ENCODE measurements at places on chromosomes 1 and 21.

- DNase-seq = no peak
Observed at GRCh38 chr1:109242387-109242786, 7.0 kb upstream of the CELSR2 start.

DNA sequence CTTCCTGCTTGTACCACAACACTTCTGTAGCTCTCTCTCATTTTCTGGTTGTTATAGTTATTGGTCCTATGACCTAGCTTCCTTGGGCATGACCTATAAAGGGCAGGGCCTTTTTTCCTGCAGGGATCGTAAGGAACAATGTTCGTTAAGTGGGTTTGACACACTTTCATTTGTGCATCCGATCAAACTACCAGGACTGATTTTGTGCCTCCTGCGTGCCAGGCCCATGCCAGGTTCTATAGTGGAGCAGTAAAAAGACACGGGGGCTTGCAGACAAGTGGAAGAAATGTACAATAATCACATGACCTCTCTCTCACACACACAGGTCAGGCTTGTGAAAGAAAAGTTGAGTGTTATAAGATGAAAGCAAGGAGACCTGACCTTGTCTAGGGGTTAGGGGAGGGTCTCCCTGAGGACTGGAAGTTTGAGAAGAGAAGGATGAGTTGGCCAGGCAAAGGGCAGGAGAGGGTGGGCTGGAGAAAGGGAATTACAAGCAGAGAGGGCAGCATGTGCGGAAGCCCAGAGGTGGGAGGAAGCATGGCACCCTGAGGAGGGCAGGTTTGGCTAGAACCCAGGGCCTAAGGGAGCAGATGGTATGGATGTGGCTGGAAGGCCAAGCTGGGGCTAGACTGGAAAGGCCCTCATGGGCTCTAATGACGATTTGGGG, 145.4 kb downstream of the GRIK3 start:
- no peak for DNase-seq

- no peak for DNase-seq
Observed at GRCh38 chr1:232891071-232891470, 59.3 kb upstream of the NTPCR start.

DNA sequence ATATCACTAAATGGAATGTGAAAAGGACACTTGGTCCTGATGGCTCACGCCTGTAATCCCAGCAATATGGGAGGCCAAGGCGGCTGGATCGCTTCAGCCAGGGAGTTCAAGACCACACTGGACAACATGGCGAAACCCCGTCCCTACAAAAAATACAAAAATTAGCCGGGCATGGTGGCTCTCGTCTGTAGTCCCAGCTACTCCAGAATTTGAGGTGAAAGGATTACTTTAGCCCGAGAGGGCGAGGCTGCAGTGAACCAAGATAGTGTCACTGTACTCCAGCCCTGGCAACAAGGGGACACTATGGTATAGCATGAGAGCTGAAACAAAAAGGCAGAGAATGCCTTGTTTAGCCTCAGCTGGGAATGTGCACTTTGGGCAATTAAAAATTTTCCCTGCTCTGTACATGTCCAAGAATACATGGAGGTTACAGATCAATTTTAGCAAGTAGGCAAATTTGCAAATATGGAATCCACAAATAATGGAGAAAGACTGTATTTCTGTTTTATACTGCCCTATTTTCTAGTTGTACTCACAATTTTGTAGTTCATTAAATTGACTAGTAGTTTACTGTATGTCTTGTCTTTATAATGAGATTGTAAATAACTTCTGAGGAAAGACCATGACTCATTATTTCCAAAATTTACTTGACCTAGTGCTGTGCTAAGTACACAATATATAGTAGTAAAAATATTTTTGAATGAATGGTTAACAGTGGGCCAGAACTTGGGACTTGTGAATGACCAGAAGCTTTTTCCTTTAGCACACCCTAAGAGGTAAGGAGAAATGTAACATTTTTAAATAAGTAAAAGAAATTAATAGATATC, 2.0 kb upstream of the ANGEL2 start:
- DNase-seq = no peak

GRCh38 chr1:7489586-7489985, 281.5 kb upstream of the VAMP3 start:
- DNase-seq = no peak

DNA sequence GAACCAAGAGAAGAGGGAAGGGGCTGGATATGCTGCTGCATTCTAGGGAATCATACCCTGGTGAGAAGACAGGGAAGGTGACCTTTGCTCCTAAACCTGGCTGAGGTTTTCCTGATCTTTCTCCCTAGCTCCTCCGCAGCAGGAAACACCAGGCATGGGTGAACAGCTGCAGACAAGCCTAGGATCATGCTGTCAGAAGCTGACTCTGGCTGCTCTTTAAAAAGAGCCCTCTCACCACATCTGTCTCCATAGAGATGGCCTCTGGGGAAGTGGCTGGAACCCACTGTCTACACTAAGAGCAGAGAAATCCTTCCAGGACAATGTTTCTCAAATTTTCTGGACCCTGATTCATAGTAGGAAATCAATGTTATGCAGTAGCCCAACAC, 57.6 kb downstream of the CD34 start:
- no peak for DNase-seq

DNA sequence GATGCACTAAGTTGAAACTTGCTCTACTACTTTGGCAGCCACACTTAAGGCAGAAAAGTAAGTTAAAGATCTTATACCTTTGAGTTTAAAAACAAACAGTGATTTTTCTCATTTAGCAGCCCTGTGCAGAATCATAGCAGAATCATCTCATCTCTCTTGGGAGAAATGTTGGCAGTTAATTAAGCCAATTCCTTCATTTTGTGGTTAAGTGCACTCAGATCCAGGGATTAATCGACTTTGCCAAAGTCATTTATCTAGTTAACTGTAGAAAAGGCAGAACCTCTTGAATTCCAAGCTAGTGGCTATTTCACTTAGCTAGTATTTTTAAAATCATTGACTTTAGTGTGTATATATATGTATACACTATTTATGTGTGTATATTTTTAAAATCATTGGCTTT, 125.0 kb downstream of the GPR52 start:
- no peak for DNase-seq

- DNase-seq = no peak
Observed at GRCh38 chr1:109762039-109762585, 1.6 kb downstream of the EPS8L3 start.

GRCh38 chr1:190478149-190479049, 735 bp upstream of the BRINP3 start:
- DNase-seq = no peak

DNA sequence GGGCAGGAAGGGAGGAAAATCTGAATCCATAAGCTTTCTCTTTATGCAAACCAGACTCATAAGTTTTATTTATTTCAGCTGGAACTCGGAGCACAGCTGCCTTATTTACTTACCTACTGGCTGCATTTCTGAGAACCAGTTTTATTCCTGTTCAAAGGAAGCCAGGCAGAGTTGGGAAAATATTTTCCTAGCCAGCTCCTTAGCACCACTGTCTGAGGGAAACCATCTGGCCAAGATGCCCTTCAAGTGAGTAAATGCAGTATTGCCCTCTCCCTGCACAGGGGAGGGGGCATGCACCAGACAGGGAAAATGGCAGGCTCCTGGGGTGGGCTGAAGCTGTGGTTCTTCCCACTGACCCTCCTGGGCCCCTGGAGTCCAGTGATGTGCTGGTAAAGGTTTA, 28.9 kb upstream of the FMOD start:
- DNase-seq = no peak

- no peak for DNase-seq
Observed at GRCh38 chr21:39863111-39863510, 4.1 kb upstream of the PCP4 start.

GRCh38 chr21:28308516-28308915, 684.2 kb downstream of the LTN1 start:
- no peak for DNase-seq

GRCh38 chr1:30741239-30741894, 16.2 kb downstream of the LAPTM5 start:
- DNase-seq = no peak

- no peak for DNase-seq
Observed at GRCh38 chr1:162206749-162207635, 137.5 kb downstream of the NOS1AP start.

- DNase-seq = no peak
Observed at GRCh38 chr1:26315874-26316850, 1.6 kb upstream of the CD52 start.

DNA sequence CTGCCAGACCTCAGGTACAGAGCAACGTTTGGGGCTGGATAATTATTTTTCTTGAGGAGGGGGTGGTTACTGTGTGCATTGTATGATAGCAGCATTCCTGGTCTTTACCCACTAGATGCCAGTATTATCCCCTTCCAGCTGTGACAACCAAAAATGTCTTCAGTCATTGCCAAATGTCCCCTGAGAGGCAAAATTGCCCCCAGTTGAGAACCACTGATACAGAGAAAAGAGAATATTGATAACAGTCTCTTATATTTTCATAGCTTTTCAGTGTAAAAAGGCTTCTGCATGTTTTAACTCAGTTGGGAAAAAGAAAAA, 51.8 kb upstream of the SYT14 start:
- DNase-seq = no peak

DNA sequence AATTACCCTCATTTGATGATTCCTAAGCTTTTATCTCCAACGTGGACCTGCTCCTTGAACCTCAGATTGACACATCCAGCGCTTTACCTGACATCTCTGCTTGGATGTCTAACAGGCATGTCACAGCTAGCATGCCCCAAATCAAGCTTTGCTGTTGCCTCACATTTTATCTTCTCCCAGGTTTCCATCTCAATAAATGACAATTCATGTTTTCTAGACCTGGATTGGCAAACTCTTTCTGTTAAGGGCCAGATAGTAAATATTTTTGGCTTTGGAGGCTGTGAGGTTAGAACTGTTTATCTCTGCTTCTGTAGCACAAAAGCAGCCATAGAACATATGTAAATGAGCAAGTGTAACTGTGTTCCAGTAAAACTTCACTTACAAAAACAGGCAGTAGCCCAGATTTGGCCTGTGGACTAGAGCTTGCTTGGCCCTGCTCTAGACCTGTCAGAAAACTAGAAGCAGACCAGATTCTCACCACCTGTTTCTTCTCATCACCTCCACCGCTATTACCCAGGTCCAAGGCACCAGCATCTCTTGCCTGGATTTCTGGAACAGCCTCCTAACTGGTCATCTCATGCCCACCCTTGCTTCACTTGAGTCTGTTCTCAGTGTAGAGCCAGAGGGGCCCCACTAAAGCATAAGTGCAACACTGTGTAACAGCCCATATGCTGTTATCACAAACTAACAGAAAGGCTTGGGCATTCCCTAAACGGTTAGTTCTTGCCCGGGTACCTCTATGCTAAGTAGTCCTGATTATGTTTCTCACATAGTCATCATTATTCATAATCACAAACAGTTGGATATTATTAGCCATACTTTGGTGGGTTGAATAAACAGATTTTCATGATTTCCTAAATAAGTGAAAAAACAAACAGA, 42.3 kb downstream of the UBE4B start:
- no peak for DNase-seq

GRCh38 chr1:106063510-106063909, 993.0 kb upstream of the PRMT6 start:
- DNase-seq = no peak

- DNase-seq = no peak
Observed at GRCh38 chr1:172381946-172382345, 38.5 kb upstream of the C1orf105 start.

DNA sequence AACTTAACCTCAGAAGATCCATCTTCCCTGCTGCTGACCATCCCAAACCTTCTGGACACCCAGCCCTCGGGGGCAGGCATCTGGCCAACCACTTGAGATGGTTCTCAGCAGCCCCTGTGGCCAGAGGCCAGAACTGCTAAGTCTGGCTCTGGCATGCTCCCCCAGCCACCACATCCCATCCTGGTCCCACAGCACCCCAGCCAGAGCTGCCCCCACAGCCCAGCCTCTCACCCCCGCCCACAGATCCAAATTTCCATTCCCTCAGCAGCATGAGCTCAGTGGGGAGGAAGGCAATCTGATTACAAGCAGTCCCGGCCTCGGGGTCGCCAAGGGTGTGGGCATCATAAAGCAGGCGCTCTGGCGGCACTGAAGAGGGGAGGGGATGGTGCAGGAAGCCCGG, 45.6 kb downstream of the GLIS1 start:
- DNase-seq = no peak

Measured in stimulated activated CD4-positive, alpha-beta T cell treated with anti-CD3 and anti-CD28 coated beads, Interleukin-1b, Interleukin-23, amount 100 ng/mL, for 4 hours (primary cell).